AG09309 (cell line): ENCODE measurements at places on chromosomes 13 and 19.
A peak's percentile ranks its signal among the peaks of the same experiment; 100 is the strongest.

DNA sequence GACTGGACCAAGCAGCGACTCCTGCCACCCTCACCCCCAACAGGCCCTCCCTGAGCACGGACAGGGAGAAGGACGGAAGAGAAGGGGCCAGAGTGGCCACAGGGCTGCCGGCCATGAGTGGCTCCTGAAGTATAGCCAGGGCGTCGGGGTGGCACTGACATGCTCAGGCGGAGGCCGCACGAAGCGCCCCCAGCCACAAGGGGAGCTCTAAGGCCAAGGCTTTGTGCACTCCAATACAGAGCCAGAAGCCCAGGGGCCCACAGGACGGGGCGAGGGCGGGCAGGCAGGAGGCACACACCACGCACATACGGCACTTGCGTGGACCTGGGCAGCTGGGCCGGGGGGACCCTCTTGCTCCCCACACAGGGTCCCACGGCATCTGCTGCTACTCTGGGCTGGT, 52.0 kb downstream of the KLF2 start:
- no peak for DNase-seq

GRCh38 chr19:56094449-56094848, 26.6 kb downstream of the ZNF787 start:
- no peak for DNase-seq

GRCh38 chr13:20099319-20099718, 61.5 kb downstream of the GJA3 start:
- no peak for DNase-seq

DNA sequence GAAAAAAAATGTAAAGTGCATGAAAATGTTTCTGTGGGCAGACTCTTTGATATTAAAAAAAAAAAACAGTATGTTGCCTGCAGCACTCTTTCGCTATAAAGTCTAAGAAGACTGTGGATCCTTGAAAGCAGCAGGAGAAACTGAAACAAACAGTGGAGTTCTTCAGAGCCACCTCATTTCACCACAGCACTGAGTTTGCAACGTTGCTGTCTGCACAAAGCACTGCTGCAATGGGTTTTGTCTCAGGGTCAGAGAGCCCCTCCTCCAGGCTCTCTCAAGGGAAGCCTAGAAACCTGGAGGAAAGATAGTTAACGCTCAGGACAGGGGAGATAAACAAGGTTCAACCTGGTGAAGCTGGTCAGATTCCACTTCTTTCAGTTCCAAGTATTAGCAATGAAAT, 248.7 kb downstream of the EFNB2 start:
- no peak for DNase-seq

DNA sequence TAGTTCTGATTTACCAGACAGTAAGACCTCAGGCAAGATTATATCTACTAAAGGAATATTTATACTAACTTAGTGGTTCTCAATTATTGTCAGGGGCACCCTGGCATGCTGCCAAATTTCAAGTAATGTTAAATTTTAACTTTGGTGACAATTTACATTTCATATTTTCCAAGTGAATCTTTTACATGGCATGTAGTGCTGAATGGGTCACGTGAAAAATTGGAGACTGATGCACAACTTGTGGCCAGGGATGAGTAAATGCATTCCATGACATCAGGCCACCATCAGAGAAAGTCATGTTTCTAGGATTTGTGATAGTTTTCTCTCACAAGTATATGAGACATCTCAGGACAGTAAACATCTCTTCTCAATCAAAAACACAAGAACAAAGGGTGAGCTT, 202.6 kb upstream of the SOX21 start:
- no peak for DNase-seq

GRCh38 chr19:7575434-7576040, 20.1 kb upstream of the CAMSAP3 start:
- no peak for DNase-seq

DNA sequence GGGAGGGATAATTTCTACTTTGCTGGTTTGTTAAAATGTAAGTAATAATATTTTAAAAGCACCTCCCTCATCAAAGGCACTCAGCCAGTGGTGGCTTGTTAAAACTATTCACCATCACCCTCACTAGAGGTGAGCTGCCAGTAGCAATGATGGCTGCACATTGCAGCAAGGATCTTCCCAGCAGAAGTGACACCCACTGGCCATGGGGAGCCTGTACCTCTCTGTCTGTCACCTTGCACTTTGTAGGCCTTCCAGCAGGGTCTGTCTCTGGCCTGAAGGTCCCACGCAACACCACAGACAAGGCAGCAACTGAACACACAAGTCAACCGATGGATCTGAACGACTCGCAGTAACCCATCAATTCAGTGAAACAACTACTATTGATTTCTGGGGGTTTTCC, 47.3 kb upstream of the C13orf42 start:
- DNase-seq, result no peak

GRCh38 chr13:32272021-32272683, 43.0 kb downstream of the ZAR1L start:
- no peak for DNase-seq

- no peak for DNase-seq
Measured at GRCh38 chr13:60220072-60220471, 56.3 kb upstream of the DIAPH3 start.

DNA sequence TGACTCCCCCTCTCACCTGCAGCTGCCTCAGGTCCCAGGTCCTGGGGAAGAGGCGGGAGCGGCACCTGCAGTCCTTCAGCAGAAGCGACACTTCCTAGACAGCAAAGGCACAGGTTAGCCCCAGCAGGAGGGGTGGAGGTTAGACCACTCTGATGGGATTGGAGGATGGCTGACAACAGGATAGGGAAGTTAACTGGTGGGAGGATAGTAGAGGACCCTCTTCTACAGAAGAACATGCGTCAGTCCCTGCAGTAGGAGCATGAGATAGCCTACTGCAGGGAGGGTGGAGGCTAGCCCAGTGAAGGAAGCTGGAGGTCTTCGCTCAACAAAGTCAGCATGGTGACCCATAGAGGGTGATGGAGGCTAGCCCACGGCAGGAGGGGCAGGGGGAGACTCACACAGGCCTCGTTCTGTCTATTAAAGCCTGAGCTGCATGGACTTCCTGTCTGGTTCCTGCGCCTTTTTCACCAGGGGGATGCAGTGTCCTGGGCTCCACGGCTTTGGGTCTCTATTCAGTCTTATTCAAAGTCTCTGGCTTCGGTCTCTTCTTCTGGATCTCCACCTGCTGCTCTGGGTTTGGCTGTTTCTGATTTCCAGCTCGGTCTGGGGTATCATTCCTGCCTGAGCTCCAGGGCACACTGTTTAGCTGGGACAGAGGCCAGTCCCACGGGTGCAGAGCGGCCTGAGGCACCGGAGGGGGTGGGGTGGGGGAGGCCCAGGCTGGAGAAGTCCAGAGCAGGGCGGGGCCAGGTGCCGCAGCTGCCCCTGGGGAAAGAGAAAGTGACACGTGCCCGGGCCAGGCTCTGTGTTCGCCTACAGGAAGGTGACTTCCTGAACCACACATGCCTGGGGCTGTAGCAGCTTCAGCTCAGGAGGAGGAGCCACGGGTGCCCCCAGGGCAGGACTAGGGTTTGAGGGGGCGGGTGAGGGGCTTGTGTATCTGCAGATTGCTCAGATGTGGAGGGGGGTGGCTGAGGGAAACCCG, 7.3 kb downstream of the IFNL3 start:
- DNase-seq, result no peak

- no peak for DNase-seq
Measured at GRCh38 chr19:18648973-18649315, 12.1 kb downstream of the KLHL26 start.

DNA sequence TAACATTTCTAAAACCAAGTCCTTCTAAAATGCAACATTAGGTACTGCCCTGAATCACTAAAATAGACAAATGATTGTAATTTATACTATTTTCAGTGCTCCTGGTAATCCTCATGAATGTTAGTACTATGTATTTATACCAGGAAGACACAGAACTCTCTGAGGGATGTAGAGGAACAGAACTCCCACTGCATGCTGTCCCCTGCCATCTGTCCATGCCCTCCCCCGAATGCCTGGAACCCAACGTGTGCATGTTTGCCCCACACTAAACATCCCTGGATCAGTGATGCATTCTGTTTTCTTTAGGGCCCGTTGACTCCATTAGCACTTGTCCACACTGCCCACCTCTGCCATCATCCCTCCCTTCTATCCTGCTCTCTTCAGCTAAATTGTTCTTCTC, 26.5 kb downstream of the ENOX1 start:
- no peak for DNase-seq

DNA sequence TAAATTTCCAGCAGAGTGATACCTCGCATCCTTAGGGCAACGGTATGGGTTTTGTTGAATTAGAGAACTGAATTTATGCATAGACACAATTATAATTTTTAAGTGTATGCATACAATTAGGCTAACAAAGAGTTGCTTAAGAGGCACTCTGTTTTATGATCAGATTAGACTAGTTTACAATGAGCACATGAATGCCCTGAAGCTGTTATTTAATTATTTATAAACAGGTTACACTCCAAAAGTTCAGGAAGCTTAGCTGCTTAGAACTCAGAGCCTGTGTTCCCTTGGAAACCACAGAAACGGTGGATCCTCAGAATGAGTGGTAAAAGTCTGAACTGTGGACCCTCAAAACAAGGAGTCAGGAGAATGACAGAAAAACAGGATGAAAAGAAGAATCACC, 72.5 kb upstream of the FBXL3 start:
- DNase-seq, result no peak

DNA sequence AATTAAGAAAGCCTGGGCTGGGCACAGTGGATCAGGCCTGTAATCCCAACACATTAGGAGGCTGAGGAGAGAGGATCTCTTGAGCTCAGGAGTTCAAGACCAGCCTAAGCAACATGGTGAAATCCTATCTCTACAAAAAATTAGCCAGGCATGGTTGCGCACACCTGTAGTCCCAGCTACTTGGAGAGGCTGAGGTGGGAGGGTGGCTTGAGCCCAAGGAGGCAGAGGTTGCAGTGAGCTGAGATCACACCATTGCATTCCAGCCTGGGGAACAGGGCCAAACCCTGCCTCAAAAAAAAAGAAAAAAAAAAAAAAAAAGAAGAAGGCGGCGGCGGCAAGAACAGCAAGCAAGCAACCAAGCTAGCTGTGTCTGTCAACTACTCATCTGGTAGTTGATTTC, 26.7 kb downstream of the TSC22D1 start:
- DNase-seq, result no peak

- DNase-seq, result peak; percentile 45
Measured at GRCh38 chr13:23621316-23621645, 51.1 kb downstream of the TNFRSF19 start.

DNA sequence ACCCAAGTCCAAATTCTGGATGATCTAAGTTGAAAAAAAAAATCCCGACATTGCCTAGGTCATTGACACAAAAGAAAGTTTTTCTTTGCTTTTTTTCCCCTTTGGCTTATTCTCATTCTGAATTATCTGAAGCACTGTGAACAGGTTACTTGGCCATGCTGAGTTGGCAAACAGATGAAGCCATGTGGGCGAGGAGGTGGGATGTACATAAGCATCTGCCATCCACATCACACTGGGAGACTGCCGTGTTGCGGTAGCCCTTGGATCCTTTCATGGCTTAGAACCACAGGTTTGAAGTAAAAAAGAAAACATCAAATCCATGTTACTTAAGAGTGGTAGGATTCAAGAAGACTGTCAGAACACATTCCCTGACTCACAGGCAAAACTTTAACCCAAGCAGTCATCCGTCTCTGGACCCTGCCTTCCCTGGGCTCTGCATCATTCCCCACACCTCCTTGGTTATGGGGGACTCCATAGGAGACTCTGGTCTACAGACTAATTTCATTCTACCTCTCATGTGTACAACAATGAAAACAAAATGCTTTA, 242.5 kb upstream of the SERP2 start:
- no peak for DNase-seq

GRCh38 chr13:75486146-75487062, 4.4 kb upstream of the TBC1D4 start:
- DNase-seq, result no peak

GRCh38 chr13:49218493-49219051, 1.6 kb upstream of the MLNR start:
- no peak for DNase-seq

- DNase-seq, result no peak
Measured at GRCh38 chr19:40355975-40356680, 7.6 kb downstream of the PLD3 start.

DNA sequence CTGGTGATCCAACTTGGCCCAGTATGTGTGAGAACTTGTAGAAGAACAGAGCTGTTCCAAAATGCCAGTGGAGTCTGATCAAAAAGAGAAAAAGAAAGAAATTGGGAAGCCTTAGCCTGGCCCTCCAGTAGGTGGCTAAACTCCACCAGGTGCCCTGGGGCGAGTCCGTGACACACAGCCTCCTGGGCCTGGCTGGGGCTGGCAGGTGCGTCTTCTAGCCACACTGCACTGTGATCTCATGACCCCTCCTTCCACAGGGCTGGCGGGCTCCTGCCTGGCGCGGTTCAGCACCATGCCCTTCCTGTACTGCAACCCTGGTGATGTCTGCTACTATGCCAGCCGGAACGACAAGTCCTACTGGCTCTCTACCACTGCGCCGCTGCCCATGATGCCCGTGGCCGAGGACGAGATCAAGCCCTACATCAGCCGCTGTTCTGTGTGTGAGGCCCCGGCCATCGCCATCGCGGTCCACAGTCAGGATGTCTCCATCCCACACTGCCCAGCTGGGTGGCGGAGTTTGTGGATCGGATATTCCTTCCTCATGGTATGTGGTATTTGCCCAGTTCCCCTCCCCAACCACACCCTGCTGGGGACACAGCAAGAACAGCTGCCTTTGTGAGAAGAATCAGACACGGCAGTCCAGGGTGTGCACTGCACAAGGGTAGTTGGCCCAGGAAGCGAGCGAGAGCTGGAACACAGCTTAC, 53.7 kb downstream of the RAB20 start:
- DNase-seq, result no peak

DNA sequence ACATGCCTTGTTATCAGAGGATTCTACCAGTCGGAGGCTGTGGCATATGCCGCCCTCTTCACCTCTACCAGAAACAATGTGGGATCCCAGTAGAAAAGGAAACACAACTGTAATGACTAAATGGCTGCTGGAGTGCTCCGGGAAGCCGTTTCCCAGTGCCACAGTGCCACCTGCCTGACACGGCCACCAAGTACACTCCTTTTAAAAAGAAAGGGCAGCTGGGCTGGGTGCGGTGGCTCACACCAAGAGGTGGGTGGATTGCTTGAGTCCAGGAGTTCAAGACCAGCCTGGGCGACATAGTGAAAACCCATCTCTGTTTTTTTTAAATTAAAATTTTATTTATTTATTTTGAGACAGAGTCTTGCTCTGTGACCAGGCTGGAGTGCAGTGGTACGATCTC, 67.3 kb downstream of the TRPM4 start:
- no peak for DNase-seq

DNA sequence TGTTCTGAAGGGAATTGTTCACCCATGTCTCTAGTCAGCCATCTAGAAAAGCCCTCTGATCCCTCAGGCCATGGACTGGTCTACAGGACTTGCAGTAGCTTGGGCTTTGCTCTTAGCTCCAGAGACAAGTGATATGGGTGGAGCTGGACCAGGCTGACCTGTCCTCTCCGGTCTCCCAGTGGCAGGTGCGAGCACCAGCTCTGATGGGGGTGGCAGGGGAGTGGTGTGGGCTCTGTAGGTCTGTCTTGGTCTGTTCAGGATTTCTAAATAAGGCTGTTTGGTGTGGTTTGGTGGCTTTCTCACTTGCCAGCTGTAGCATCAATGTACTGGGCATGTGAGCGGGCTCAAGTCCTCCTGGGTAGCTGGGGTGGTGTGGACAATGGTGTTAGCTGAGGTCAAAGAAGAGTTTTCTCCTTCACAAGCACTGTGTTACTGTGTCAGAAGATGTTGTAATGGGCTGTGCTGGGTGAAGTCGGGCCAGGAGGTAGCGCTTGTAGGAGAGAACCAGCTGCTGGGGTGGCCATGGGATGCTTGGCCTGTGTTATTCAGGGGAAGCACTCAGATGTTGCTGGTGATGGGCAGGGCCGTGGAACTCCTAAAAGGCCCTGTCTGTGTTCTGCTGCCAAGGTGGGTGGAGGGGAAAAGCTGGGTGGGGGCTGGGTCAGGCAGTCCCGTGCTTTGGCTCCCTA, 16.9 kb downstream of the GPC6 start:
- no peak for DNase-seq
